Right renal cortex interstitium (tissue), 3 donors: ENCODE measurements at places on chromosomes 11 and 22. TPM values are rescaled to one million over a fixed set of nuclear protein-coding genes. Genes with fewer than 3 reads are reported as not detected.

- no peak for DNase-seq
These were observed 1277.9 kb upstream of the TENM4 start for GRCh38 chr11:80718611-80719291.

GRCh38 chr22:35912658-35913057, 116.0 kb downstream of the RBFOX2 start:
- DNase-seq: no peak

- DNase-seq: no peak
These were observed 3.6 kb downstream of the MYBPC3 start for GRCh38 chr11:47348859-47349258.

DNA sequence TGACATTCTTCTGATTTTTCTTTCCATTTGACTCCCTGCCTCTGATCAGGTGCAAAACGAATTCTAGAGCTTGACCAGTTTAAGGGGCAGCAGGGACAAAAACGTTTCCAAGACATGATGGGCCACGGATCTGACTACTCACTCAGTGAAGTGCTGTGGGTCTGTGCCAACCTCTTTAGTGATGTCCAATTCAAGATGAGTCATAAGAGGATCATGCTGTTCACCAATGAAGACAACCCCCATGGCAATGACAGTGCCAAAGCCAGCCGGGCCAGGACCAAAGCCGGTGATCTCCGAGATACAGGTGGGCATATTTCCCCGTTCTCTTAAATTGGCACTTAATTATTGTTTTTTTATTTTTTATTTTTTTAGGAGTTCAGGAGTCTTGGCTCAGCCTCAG, 15.4 kb downstream of the XRCC6 start:
- DNase-seq: no peak

DNA sequence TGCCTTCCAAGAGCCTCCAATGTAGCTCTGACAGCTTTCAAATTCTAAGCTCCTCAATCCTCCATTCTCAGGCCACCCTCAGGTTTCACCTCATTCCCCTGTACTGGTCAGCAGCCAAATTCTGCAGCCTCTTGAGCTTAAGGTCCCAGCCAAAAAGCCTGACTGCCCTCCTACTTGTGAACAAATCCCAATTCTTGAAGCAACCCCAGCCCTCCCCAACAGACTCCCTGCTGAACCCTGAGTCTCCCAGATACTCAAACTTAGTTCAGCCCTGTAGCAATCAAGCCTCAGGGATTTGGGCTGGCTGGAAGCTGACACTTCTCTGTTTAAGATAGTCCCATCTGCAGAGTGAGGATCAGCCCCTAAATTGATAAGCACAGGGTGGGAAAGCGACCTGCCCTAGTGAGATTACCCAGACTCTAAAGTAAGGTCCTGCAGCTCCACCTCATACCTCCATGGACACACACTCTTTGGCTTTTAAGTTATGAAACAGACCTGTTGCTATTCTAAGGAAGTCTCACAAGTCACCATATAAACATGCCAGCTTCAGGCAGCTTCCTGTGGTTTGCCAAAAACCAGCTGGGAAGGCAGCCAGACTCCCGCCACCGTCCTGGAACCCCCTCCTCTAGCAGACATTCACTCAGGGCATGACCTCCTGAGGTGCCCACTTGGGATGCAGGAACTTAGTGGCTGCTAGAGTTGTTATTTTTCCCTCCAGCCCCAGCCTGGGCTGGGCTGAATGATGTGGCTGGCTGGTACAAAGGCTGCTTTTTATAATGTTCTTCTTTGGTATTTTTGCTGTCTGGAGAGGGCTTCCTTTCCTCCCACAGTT, 82.5 kb upstream of the PICALM start:
- DNase-seq: no peak

GRCh38 chr11:12120031-12121008, 9.9 kb downstream of the MICAL2 start:
- DNase-seq: no peak

GRCh38 chr11:17388609-17389210, at the start of gene KCNJ11:
TSS of gene KCNJ11 (minus strand) at chr11:17388659. CDS start at chr11:17388091, 568 bp downstream.
- no peak for DNase-seq

- DNase-seq: no peak
These were observed 51.4 kb downstream of the ME3 start for GRCh38 chr11:86620891-86621521.

DNA sequence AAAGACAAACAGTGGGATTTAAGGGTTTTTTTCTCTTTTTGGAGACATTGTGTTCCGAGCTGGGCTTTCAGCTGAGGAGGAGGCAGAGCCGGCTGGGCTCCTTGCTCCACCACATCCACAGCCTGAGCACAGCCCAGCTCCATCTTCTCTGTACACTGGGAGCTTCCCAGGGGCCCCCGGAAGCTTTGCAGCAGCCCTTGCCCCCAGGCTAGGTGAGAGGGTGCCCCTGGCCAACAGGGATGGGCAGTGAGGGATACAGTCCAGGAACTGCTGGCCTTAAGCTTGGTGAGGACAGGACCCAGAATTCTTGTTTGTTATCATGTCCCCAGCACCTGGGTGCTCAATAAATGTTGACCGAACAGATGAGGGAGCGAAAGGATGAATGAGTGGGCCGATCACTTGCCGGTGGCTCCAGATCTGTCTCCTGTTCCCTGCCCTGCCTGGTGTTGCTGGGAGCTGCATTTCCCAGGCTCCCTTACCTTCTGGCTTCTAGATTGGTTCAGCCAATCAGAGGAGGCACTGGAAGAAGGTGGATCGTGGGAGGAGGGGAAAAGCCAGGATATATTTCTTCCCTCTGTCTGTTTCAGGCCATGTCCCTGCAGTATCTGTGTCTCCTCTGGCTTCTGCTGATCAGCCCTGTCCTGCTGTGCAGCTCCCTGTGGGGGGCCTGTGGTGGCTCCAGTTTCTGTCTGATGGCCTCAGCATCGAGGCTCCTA, 26.5 kb upstream of the NECTIN1 start:
- DNase-seq: no peak

DNA sequence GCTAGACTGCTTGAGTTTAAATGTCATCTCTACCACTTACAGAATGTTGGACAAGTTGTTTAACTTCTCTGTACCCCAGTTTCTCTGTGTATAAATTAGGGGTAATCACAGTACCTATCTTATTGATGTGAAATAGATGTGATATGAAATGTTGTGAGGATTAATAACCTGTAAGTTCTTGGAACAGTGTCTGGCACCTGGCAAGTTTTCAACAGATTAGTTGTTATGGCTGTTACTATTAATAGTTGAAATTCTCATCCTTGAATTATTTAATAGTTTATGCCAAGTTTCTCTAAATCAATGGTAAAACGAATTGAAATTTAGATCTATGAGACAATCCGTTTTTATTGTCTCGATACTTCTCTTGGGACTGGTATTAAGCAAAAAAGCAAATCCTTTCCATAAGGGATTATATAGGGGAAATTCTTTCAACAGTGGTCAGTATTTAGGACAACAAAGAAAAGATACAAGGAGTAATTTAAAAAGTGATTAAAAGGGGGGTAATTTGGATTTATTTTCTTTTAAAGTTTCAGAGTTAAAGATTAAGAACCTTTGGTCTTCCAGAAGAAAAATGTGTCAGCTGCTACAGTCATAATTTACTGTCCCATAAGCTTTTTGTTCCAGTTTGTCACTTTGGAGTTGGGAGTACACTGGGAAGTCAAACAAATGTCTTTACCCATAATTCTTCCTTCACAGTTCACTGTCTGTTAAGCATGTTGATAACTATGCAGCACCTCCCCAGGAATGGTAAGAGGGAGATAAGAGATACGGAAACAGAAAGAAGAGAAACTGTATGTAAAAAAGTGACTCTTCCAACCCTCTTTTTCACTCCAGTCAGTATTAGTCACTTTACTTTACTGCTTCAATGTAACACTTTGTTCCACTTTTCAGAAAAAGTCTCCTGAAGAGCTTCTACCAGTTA, 13.2 kb downstream of the PDE3B start:
- no peak for DNase-seq

GRCh38 chr22:48228468-48228867, 1466.0 kb downstream of the TBC1D22A start:
- DNase-seq: no peak

DNA sequence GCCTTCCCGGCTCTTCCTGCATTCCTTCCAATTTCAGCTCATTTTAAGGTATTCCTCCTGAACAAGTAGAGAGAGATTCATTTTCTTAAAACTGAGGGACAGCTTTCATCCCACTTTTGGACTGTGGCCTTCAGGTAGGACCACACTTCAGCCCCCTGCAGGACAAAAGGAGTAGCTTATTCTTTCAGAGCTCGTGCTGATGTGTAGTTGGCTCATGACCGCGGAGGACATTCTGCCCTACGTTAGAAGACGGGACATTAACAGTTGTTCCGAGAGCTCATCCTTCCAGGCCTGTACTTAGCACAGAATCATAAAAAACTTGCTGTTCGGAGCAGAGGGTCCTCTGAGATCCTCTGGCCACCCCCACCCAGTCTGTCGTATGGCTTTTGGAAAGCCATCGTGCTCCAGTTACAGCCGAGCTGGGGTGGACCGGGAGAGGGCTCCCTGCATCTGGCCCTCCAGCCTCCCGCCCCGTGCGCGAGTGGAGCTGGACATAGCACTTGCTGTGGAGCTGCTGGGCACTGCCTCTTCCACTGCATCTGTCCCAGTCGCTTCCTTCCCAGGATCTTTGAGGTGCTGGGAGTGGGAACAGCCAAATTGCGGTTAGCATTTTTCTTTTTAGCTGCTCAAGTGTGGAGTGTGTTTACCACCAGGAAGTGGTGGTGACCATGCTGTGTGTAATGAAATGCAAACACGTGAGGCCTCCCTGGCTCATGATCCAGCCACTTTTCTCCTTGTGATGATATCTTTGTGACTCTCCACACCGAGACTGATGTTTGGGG, 250.3 kb downstream of the TBC1D22A start:
- DNase-seq: no peak

DNA sequence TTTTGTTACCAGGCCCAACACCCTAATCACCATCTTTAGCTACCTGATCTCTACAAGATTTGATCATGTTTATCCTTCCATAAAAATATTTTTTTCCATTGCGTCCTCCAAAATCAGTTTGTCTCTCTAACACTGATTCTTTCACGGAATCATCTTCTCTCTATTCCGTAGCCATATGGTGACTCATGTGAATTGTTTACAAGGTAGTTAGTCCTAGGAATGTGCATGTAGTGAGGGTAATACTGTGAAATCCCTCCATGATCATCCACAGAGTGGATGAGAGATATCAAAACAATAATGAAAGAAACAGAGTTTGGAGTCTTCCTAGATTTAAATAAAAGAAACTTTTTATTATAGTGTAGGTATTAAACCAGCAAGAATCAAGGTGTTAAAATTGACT, 230.2 kb downstream of the METTL15 start:
- no peak for DNase-seq

- no peak for DNase-seq
These were observed 70.9 kb downstream of the DBX1 start for GRCh38 chr11:20089367-20089766.

DNA sequence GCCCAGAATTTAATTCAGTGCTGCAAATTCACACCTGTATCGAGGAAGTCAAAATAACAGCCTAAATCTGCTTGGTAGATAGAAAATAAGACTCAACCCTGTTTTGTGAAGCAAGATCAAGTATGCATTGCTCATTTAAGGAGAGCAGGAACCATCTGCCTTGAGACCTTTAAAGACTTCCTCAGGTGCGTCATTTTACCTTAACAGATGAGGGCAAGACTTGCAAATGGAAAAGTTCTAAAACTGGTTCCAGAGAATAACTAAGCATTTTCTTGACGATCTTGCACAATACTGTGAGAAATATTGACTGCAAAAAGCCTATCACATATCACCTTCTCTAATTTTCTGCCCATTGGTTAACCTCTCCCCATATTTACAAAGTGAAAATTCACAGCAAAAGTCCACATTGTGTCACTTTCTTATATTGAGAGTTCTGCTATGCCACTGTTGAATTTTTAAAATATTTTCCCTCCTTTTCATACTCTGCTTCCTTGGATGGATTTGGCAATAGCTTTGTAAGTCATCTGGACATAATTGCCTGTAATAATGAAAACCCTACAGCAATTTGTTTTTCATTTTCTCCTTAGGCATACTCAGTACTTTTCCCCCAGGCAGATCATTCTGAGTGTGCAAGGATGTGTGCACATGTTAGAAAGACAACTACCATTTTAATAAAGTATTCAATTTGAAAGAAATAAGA, 234.2 kb downstream of the AASDHPPT start:
- DNase-seq: no peak

- no peak for DNase-seq
These were observed 9.3 kb upstream of the ACAT1 start for GRCh38 chr11:108112057-108112456.

DNA sequence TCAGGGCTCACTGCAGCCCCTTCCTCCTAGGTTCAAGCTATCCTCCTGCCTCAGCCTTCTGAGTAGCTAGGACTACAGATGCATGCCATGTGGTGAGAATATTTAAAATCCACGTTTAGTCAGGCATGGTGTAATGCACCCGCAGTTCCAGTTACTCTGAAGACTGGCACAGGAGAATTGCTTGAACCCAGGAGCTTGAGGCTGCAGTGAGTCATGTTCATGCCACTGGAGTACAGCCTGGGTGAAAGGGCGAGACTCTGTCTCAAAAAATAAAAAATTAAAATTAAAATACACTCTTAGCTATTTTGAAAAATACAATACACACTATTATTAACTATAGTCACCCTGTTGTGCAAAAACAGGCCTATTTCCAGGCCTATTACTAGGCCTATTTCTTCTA, 38.4 kb downstream of the NOX4 start:
- DNase-seq: no peak

GRCh38 chr22:37459206-37459605, 27.0 kb downstream of the MFNG start:
- DNase-seq: no peak

- DNase-seq: no peak
These were observed 59.1 kb downstream of the ETS1 start for GRCh38 chr11:128528294-128528693.

DNA sequence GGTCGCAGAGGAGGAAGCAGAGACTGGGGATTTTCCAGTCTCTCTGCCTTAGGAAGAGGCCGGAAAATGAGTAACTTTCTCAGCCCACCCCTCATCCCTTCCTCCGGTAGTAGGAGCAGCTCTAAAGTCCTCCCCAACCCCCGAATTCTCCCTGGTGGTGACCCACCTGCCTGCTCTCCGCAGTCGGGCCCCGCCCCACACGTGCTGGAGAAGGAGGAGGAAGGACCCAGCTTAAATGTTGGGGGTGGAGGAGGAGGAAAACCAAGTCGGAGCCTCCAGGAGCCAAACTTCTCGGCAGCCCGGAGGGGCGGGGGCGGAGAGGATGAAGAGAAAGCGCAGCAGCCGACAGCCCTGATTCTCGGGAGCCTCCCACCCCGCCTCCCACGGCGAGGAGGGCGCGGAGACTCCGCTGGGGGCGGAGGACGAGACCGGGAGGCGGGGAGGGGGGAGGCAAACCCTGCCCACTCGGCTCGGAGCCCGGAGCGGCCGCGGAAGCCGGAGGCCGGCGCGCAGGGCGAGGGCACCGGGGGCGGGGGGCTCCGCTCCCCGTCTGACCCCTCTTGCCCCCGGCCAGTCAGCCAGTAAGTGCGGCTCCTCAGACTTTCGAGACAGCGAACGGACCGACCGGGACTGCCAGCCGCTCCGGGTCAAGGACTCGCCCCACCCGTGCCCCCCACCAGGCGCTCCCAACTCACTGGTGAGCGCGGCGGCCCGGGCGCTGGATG, at the start of gene TPBGL:
Gene TPBGL, plus strand, starts transcription at position 464 of the 725 bp plus-strand sequence. CDS start 276 bp downstream, outside the sequence.
- no peak for DNase-seq

C22orf39 gene
- polyA plus RNA-seq: 44.3 TPM

ELMOD1 gene
- 0.12 TPM for polyA plus RNA-seq

APOA4 gene
- not detected for polyA plus RNA-seq

IFITM1 gene
- 45.6 TPM for polyA plus RNA-seq

SSRP1 gene
- polyA plus RNA-seq: 203 TPM

CLMP gene
- 34.5 TPM for polyA plus RNA-seq

XKR3 gene
- not detected for polyA plus RNA-seq

CHORDC1 gene
- polyA plus RNA-seq: 44.6 TPM

FGF3 gene
- not detected for polyA plus RNA-seq

LINC01488 gene
- polyA plus RNA-seq: 0.06 TPM

F2 gene
- 0.21 TPM for polyA plus RNA-seq
